ENCODE measurements at places on chromosomes 4 and X.

- no peak for DNase-seq
Observed at GRCh38 chrX:77945910-77946545, 23.4 kb downstream of the PGAM4 start.

GRCh38 chr4:77187322-77187721 lies 30.3 kb downstream of the CCNG2 start:
- no peak for DNase-seq

- DNase-seq, result no peak
Observed at GRCh38 chrX:55159551-55159950, 60.6 kb upstream of the PAGE5 start.

- DNase-seq, result no peak
Observed at GRCh38 chr4:26796081-26796480, 64.6 kb upstream of the STIM2 start.

DNA sequence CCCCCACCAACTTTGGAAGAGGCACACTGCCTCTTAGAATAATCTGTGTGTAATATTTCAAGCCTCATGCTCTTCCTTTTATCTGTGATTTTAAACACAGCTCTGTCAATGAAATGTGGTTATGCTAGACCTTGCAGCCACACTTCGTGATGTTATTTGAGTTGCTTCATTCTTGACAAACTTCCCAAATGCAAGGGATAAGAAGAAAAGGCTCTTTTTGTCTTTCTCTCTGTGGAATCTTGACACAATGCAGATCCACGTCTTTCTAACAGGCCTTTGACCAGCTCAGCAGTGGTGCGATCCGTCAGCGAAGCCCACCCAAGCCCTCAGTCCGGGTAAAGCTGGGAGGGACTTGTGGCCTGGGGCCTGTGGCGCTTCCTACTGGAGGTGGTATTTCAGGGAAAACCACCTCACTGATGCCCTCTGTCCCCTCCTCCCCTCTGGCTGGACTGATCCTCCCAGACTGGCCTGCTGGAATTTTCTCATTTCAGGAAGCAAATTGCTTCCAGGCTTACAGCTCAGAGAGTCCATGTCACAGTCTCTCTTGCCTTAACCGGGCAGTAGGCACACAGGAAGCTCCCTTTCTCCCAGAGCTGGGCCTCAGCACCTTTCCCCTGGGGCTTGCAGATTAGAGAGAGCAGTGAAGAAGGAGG lies 19.5 kb upstream of the CCKAR start:
- DNase-seq, result no peak

DNA sequence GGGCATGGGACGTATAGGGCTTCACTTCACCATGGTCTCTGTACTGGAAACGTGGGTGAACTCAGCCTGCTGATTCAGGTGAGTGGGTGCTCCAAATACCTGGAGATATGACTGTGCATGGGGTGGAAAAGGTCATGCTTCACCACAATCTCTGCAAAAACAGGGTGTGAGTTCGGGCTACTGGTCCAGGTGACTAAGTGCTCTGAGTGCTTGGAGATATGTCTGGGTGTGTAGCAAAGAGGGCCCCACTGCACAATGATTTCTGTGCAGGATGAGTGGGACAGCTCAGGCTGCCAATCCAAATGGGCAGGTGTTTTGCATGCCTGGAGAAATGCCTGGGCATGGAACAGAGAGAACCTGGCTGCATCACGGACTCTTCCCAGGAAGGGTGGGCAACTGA lies 11.2 kb upstream of the CPXCR1 start:
- DNase-seq, result no peak

Measured in activated naive CD4-positive, alpha-beta T cell treated with anti-CD3 and anti-CD28 coated beads, Interleukin-2, amount 50 U/mL, for 72 hours (primary cell).